ENCODE measurements at places on chromosomes 5 and 9.
A peak's percentile ranks its signal among the peaks of the same experiment; 100 is the strongest.

DNA sequence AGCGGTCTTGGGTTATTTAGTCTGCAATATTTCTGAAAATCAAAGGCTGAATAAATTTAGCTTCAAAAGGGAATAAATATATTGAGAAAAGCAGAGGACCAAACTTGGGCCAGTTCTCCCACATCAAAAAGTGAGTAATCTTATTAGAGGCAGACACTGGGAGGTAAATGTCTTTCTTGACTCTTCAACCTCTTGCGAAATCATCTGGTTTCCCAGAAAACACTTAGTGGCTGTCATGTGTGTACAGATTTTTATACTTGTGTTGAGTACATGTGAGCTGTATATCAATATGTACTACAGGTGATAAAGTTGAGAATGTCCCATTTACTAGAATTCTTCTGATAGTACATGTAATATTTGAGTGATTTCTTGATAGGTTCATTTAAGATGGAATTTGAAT lies 454.9 kb downstream of the PRR16 start:
- DNase-seq: peak; percentile 1

DNA sequence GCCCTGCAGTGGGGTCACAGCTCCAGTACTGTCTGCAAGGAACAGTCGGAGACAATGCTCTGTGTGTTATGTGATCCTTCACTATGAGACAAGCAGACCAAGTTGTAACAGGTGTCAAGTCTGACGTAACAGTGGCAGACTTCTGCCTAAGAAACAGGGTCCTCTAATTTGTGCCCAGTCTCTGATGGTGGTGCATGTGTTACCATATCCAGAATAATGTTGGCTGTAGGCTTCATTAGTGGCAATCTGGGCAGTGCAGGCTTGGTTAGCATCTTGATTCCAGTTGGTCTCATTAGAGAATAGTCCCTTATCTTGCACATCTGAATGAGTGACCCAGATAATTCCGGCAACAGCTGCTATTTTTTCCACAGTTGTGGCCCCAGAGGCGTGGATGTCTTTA lies 33.8 kb downstream of the ZNF131 start:
- no peak for DNase-seq

DNA sequence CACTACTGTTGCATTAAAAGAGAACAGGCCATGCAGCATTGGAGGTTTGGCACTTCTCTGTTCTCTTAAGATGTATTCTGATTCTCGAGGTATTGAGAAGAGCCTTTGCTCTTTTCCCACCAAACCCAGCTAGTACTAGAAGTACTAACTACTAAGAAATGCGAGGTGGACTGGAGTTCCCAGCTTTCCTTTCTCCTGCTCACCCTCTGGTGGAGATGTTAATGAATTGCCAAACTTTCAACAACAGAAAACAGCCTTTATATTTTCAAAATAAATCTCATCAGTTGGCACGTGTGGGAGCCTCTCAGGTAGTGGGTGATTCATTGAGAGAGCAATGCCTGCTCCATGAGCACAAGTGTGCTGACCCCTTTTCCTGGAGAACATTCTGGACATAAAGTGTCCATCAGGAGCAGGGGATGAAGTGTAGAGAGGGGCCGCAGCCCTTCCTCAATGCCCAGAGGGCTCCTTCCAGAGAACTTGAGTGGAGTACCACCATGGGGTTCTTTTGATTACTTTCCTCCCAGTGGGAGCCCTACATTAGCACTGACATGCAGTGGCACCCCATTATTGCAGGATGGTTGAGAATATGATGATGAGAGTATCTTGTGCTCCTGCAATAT lies 45.7 kb downstream of the TMEM174 start:
- peak; percentile 66 for DNase-seq

- peak; percentile 21 for DNase-seq
Observed at GRCh38 chr5:124614105-124614504, 132.3 kb downstream of the ZNF608 start.

GRCh38 chr9:128072144-128073021 lies 4.4 kb downstream of the SLC25A25 start:
- peak; percentile 95 for DNase-seq

- no peak for DNase-seq
Observed at GRCh38 chr9:14778565-14778964, 56.0 kb upstream of the CER1 start.

DNA sequence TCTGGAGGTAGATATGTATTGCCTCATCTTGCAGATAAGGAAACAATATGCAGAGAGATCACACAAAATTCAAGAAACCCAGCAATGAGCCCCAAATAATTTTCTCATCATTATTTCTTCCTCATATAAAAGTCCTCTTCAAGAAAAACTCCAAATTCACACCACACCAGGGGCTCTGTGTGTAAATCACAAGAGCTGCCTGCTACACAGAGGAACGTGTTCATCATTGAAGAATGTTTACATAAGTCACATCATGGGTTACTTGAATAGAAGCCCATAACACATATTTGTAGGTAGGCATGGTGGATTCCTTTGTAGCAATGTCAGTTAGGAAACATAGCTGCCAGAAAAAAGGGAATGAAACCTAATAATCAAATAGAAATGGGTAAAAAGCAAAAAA lies 308.1 kb upstream of the TLE4 start:
- peak; percentile 78 for DNase-seq

DNA sequence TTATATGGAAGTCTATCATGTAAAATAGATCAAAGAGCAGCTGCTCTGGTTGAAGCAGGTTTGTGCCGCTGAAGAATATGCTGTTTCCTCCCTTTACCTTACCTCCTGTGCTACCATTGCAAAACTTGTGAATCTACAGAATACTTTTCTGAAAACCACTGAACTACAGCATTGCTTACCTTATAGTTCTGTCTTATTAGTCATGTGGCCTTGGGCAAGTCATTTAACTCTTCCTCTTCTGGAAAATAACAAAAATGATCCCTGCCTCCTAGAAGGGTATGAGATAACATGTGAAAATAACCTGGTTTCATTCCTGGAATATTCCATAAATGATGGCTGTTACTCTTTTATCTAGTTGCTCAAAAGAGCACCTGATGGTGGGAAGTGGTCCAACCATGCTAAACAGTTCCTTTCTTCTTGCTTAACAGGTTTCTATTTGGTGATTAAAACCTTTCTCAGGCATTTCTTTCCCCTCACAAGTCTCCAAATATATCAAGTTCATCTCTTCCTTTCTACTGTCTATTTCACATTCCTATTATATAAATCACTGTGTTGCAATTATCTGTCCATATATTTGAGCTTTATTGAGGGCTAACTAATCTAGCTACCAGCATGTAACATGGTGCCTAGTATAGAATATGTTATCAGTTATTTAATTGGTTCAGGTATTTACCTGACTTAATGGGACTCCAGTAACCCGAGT lies 15.0 kb downstream of the TRIM32 start:
- peak; percentile 53 for DNase-seq

DNA sequence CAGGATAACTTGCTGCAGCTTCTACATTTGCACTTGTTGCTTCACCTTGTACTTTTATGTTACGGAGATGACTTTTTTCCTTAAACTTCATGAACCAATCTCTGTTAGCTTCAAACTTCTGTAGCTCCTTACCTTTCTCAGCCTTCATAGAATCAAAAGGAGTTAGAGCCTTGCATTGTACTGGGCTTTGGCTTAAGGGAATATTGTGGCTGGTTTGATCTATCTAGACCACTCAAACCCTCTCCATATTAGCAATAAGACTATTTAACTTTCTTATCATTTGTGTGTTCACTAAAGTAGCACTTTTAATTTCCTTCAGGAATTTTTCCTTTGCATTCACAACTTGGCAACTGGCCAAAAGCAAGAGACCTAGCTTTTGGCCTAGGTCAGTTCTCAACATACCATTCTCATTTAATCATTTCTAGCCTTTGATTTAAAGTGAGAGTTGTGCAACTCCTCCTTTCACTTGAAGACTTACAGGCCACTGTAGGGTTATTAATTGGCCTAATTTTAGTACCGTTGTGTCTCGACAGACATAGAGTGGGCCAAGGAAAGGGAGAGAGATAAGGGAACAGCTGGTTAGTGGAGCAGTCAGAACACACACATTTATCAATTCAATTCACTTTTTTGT lies 63.7 kb downstream of the SHOC1 start:
- DNase-seq: peak; percentile 65

All from EH (cell line).